ENCODE measurements at places on chromosomes 6 and 20.

GRCh38 chr20:9412309-9412708 is 102.1 kb upstream of the LAMP5 start:
- no peak for DNase-seq

DNA sequence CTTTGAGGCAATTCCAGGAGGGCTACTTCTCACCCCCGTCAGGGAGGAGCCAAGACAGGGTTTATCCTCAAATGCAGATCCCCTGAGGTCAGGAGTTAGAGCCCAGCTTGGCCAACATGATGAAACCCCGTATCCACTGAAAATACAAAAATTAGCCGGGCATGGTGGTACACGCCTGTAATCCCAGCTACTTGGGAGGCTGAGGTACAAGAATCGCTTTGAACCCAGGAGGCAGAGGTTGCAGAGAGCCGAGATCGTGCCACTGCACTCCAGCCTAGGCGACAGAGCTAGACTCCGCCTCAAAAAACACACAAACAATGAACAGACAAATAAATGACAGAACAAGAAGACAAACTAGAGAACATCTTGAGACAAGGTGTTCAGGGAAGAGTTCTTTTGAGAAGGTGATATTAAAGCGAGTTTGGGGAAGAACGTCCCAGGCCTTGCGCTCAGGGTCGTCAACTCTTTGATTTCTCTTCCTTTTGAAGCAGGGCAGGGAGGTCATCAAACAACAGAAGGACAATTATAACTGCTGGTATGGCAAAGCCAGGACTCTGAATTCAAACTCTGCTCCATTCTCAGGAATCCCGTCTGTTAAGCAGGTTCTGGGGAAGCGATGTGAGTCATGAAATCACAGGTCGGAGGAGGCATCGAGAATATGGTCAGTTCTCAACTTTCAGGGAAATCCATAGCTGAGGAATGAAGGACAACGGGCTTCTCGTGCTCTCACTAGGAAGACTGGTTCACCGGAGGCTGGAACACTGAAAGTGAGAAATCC is 1.4 kb upstream of the RALY start:
- no peak for DNase-seq

GRCh38 chr6:14077193-14077867 is 40.2 kb upstream of the CD83 start:
- no peak for DNase-seq

- DNase-seq: no peak
These were observed 4.9 kb downstream of the PREX1 start for GRCh38 chr20:48822879-48823385.

DNA sequence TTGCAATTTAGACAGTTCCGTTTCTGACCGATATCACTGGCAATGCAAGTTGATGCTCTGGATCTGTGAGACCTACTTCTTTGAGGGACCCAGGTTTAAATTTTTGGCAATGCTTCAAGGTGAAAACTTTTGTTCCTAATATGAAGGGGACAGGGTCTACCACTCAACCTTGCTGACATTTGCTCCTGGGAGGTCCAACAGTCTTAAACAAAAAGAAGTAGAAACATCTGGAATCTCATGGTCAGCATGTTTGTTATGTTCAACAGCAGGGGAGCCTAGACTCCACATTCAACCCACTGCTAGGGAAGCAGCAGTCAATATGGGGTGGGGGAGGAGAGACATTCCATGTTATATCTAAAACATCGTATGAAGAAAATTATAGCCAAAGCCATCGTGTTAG is 196.4 kb downstream of the SIM1 start:
- no peak for DNase-seq

- DNase-seq: no peak
These were observed 199.5 kb downstream of the ADGRB3 start for GRCh38 chr6:68834551-68834950.

DNA sequence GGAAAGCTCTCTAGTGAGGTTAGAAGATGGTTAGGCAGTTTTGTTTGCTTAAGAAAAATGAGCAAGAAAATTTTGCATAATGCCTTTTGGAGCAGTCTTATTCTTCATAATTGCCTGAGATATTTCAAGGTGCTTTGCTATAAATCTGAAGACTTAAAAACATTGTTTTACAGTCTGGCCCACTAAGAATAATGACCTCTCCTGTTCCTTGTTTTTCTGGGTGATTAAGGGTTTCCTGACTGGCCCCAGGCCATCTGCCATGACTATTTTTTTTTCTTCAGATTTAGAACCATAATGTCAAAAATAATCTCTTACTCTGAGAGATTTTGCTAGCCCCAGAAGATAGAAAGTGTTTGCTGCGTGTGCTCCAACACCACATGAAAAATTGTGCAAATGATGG is 72.3 kb upstream of the CENPW start:
- DNase-seq: no peak
